Retina (tissue), 1 donor: ENCODE measurements at places on chromosomes 12 and 14.

- DNase-seq, result no peak
Observed at GRCh38 chr14:22541721-22542120, 47.3 kb downstream of the DAD1 start.

- peak; percentile 49 for DNase-seq
Observed at GRCh38 chr12:12505544-12506495, 56.8 kb downstream of the DUSP16 start.

DNA sequence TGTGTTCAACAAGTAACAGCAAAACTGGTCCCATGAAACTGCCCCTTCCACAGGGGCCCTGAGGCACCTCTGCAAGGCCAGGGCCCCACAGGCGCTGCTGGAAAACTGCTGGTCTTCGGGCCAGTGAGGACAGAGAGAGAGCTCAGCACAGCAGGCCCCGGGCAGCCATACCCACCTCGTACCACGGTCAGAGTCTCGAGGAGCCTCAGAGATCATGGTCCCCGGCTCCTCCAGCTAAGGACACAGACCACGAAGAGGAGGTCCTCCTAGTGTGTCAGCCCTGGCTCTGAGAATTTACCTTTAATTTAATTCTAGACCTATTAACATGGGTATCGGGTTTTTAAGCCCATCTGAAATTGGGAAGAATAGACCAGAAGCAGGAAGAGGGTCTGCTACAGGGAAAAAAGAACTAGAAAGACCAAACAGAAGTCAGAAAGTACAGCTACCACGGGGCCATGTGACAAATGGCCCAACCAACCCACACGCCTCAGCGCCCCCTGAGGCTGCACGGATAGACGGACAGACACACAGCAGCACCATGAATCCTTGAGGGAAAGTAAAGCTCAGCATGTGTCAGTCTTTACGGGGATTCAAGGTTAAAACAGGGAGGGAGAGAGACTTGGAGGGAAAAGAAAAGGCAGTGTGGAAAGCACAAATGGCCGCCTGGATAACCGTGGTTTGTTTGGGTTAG is 22.9 kb downstream of the ANKRD9 start:
- no peak for DNase-seq

DNA sequence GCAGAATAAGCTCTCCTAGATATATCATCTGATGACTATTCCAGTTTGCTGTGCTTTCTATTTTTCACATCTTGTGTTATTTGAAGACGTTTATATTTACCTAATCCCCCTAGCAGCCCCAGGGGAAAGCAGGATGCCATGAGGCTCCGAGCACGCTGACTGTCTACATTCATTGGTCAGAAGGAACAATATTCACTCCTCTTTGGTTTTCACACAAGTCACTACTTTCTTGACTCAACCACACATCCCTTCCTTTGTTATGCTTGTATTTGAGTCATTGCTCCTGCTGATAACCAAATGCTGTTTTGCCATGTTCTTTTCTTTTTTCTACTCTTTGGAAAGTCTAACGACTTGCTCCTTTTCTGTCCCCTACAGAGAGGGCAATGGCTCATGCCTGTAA is 86.5 kb upstream of the SLC38A2 start:
- no peak for DNase-seq

- no peak for DNase-seq
Observed at GRCh38 chr12:124045671-124046455, 72.8 kb downstream of the ZNF664 start.

GRCh38 chr14:20791187-20791586 is 10.1 kb downstream of the RNASE6 start:
- no peak for DNase-seq
